Central memory CD8-positive, alpha-beta T cell (primary cell): ENCODE measurements at places on chromosomes 7 and 10.

DNA sequence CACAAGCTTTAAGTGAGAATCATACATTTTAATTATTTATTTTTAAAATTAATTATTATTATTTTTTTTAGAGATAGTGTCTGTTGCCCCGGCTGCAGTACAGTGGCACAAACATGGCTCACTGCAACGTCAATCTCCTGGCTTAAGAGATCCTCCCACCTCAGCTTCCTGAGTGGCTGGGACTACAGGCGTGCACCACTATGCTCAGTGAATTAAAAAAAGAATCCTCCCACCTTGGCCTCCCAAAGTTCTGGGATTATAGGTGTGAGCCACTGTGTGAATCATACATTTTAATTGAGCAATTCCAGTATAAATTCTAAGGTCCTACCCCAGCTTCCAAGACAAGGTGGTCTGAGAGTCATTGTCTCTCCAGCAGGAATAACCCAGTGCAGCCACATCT is 172.4 kb downstream of the JAZF1 start:
- no peak for DNase-seq

DNA sequence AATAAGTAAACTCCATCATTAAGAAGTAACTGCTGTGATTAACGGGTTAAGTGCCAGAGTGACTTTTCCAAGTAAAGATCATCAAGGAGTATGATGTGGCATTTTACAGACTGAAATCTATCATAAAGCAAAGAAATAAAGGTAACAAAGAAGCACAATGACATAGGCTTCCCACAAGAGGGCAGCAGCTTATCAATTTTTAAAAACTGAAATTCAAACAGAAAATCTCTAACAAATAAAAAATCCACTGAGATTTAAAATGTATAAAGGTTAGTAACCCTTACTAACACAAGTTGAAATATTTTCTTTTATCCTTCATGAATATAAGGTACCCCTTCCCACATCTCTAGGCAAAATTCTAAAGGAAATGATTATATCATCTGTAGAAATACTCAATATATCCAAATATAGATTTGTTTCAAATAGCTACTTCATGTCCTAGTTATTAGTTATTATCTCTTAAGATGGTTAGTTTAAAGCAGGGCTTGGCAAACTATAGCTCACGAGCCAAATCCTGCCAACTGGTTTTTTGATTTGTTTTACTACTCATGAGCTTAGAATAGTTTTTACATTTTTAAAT is 29.2 kb downstream of the FAM3C start:
- DNase-seq = no peak

DNA sequence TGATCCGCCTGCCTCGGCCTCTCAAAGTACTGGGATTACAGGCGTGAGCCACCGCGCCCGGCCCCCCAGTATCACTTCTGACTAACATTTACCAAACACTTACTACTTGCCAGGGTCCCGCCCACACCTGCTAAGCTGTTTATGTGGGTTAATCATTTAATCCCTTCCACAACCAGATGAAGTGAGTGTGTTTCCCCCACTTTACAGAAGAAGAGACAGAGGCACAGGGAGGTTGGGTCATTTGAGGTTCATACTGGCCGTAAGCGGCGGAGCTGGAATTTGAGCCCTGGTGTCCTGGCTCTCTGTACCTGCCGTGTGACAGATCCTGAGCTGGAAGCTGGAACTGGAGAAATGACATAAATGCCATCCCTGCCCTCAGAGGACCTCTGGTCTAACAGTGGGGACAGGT is 15.1 kb upstream of the VPS37D start:
- DNase-seq = no peak

GRCh38 chr10:128063736-128064107 is 62.5 kb downstream of the MKI67 start:
- DNase-seq = no peak

DNA sequence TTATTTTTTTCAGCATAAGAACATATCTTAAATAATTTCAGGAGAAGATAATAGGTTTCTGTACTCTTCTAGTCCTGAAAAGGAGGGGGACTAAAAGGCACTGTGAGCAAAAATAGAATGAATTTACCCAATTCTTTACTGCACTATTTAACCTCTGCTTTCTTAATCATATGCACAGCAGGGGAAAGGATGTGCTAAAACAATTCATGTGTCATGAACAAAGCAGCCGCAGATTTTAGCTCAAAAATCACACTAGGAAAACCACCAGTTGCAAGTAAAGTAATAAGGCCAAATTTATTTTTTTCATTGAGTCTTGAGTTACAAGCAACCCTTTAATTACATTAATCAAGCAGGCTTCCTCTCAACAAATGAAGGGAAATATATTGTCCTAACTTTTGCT is 80.1 kb downstream of the CABCOCO1 start:
- DNase-seq = no peak

DNA sequence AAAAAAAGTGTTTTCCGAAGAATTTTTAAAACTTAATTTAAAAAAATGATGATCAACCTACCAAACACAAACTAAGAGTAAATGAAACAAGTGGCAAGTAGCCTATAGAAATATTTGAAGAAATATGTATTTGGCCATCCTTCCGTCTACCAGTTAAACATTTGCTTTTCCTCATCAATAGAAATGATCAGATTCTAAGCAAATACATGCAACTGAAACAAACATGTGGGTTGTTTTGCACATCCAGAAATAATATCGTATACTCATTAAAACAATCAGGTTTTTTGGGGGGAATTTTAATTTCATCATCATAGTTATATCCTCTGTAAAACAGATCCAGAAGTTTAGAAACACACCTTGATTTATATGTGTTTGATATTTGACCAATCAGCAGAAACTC is 1011.7 kb downstream of the GATA3 start:
- no peak for DNase-seq

DNA sequence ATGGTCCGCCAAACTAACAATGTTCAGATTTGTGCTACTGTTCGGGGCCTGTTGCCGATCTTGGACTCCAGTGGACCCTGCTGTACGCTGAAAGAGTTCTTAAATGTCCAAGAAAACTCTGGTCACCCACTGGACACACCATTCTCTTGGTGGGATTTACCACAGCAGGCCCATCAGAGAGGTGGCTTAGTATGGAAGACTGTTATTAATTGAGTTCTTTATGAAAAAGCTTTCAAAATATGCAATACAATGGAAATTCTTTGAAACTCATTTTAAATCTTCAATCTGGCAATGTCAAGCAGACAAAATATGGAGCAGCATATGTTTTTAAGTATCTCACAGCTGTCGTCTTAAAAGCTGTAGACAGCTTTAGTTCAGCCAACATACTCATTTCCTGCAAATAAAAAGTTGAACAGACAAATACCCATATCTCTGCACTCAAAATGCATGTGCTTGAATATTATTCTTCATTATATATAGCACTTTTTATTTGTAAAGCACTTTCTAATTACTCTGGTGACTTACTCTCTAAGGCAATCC is 37.4 kb upstream of the GRM8 start:
- DNase-seq = no peak

DNA sequence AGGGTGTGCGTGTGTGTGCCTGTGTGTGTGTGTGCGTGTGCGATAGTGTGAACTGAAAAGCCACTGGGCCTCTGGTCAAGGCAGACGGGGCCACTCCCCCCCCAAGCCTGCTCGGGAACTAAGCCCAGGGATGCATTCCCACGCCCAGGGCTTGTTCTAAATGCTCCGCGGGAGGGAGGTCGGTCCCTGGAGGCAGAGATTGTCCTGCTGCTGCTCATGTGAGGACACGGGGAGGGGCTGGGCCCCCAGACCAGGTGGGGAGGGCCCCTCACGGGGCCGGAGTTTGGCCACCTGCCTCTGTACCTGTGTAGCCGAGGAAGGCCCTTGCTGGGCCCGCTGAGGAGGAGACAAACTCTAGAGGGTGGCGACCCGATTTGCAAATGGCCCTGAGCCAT is 93.9 kb downstream of the PDGFA start:
- no peak for DNase-seq

DNA sequence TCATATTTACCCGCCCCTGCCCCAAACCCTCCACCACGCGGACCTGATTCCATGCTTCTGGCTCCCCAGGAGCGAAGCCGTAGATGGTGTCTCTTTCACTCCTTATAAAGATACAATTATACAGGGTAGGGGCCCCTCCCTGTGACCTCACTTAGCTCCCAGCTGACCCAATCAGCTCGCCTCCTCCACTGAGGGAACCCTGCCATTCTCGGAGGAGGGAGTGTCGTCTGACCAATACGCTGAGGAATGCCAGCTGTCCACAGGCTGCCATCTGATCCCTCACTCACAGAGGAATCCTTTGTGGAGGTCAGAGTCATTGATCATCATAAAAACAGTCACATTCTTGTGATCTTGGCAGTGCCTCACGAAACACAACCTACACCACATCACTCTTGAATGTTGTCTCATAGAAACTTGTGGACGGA is 67.5 kb upstream of the INSIG1 start:
- no peak for DNase-seq

DNA sequence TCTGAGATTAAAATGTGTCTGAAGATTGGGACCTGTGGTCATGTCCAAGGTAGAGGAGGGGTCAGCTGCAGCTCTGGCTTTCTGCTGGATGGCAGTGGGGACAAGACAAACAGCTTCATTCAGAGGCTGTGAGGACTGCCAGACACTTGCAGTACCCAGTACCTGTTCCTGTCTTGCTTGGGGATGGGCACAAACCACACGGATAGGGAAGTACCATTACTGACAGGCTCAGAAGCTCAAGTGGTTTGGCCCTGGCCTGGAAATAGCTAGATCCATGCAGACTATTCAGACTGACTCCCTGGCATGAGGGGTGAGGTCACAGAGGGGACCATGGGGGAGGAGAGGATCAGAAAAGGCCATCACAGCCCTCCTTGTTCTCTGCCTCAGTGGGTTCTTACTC is 56.0 kb upstream of the COMTD1 start:
- DNase-seq = no peak

DNA sequence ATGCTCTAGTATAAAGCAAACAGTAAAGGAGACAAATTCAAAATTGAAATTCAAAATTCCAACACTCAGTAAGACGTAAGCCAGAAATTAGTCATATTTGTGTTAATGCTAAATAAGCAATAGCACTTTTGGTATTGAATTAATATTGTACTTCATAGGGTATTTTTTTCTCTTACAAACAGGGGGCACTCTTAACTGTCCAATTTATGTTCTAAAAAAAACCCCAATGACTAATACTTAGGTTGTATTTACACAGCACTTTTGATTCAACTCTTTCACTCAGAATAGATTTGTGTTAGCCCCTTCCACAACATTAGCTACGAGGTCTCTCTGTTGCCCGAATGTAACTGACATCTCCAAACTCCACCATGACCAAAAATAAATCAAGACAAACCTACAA is 284.9 kb upstream of the COBL start:
- no peak for DNase-seq

GRCh38 chr10:132139526-132139925 is 47.2 kb upstream of the DPYSL4 start:
- DNase-seq = no peak

DNA sequence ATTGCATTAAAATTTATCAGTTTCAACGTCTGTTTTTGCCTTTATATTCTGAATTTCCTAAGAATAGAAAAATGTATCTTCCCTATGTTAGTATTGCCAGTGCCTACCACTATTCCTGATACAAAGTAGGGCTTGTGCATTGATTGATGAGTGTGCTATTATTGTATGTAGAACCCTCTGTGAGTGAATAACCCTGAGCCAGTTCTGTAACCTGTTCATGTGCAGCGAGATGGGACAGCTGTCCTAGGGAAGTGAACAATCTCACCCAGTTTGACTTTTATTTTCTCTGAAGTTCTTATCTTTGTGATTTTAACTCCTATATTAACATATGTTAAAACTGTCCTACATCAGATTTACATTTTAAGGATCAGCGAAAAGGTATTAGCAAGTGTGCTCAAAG is 178.4 kb upstream of the ADO start:
- DNase-seq = no peak

DNA sequence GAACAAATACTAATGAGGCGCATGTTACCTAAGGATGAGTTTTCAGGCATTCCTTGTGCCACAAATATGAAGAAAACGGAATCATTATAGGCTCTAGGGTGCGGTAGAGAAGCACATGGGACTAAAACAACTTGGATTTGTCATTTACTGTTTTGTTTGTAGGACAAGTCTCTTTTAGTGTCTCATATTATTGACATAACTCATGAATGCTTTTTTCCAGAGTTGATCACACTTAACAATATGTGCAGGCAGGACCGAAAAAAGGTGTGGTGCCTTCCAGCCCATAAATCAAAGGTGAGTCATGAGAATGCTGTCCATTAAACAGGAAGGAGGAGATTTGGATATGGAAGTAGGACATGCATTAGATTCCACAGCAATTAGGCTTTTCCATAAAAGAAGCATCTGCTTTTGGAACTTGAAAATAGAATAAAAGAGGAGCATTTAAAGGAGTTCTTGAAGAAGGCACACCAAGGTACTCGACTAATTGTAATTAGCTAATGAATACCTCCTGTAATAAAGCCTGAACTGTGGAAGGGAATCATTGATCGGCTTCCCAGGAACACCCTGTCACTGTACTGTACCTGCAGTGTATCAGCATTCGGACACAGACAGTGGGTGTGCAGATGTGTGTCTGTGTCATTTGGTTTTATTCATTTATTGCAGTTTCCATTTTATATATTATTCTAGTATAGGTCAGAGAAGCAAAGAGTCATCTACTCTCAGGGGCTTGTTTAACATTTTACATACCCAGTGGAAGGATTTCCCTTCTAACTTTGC is 119.7 kb upstream of the KLF14 start:
- no peak for DNase-seq

DNA sequence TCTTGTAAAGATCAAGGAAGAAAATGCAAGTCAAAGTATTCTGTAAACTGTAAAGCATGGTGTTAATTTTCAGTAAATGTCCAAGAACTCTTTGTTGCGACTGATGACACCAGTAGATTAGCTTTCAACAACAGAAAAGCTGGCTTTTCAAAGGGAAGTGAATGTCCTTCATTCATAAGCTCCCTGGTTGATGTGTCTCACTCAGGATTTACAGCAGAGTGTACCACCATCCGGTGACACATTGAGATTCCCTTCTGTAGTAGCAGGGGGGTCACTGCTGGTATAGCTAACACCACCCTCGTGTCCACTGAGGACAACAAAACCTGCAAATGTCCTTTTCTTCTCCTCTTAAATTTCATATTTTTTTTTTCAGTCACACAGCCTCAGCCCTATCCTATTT is 253.4 kb downstream of the SORCS1 start:
- DNase-seq = no peak

- no peak for DNase-seq
Observed at GRCh38 chr10:15231426-15231825, 62.9 kb upstream of the NMT2 start.

- no peak for DNase-seq
Observed at GRCh38 chr7:46812101-46812675, 769.7 kb downstream of the TNS3 start.

- no peak for DNase-seq
Observed at GRCh38 chr7:155850766-155851678, 38.8 kb upstream of the SHH start.

DNA sequence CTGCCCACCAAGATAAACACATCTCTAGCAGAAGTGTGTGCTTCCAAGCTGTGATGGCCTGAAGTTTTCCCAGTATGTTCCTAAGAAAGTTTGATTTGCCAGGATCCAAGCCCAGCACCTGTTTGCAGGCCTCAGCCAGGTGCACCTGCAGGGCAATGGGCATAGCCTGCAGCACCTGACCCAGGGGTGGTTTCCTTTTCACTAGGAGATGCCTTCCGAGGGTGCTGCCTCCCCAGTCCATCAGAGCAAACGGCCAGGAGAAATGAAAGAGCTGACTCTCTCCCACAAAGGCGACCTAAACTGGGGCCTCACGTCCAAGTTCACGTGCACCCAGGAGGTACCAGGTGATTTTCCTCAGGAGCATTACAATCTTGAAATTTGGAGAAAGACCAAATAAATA is 7.1 kb downstream of the UCMA start:
- DNase-seq = no peak
